ENCODE measurements at places on chromosomes 7 and 10. TPM values are rescaled to one million over a fixed set of nuclear protein-coding genes. Genes with fewer than 3 reads are reported as not detected.

The MORN4 gene
- polyA plus RNA-seq: not detected

The CYP2W1 gene
- not detected for polyA plus RNA-seq

The STAMBPL1 gene
- polyA plus RNA-seq: 0.07 TPM

The SAMD8 gene
- 13.7 TPM for polyA plus RNA-seq

The LMOD2 gene
- 0.09 TPM for polyA plus RNA-seq

The CDC14C gene
- not detected for polyA plus RNA-seq

The NKX1-2 gene
- polyA plus RNA-seq: not detected

The GHRHR gene
- polyA plus RNA-seq: not detected

- H3K4me3 ChIP-seq: no peak overlapping the region
- H3K36me3 ChIP-seq: no peaks in the 10 kb centered on the region
Measured at GRCh38 chr7:134931487-134931886, 54.8 kb upstream of the AGBL3 start.

DNA sequence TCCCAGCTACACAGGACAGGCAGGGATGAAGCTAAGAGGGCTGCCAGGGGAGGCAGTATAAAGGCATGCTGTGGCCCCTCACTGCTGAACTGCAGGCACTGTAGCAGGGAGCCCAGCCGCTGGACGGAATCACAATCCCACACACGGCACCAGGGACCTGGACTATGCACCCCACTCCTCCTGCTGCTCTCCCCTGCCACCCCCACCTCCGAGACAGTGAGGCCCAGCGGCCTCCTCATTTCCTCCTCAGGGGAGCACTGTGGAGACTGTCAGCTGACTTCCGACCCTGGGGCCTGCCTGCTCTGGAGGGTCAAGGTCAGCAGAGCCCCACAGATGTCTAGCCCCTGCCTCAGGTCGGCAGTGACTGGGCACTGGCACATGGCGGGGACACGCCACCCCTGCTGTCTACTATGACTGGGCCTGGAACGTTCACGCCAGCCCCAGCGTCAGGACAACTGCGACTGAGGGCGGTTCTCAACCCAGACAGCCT is 92.7 kb downstream of the FAM53B start:
- H3K4me3 ChIP-seq: no peak overlapping the region
- DNase-seq: no peak
- H3K27ac ChIP-seq: peak overlapping the region; percentile 30
- H3K4me1 ChIP-seq: peaks cover 77% of the 10 kb centered on the region
- H3K36me3 ChIP-seq: peaks cover 43% of the 10 kb centered on the region

DNA sequence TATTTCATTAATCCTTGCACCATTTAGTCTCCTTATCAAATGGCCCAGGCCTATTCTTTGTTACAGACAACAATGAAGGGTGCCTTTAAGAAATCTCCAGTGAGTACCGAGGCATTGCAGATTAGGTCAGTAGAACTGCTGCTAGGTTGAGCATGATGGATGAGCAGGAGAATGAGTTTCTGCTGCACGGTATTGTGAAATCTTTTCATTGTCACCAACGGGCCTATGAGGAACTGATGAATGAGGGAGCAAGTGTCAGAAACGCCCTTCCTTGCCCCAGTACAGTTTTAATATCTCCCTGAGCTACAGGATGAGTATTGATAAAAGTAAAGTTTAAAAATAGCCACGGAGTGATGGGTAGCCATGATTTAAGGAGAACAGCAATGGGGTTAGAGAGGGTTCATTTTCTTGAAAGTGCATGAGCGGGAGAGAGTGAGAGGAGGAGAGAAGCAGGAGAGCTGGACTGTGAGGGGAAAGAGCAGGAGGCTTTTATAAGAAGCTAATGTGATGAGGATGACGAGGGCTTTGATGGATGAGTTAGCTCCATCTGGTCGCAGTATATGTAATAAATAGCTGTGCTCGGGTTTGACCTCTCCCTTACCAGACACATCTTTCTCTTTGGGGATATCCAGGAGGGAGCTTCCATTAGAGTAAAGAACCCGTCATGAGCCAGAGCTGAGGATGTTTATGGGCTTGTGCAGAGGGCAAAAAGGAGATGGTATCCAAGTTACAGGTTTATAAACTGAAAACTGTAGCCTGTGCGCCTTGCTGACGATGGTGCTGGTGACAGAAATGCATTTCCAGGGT is 526.1 kb downstream of the LRMDA start:
- H3K4me3 ChIP-seq: no peak overlapping the region
- no peak overlapping the region for H3K27ac ChIP-seq
- no peaks in the 10 kb centered on the region for H3K27me3 ChIP-seq
- H3K4me1 ChIP-seq: peaks cover 66% of the 10 kb centered on the region
- DNase-seq: peak; percentile 65

- DNase-seq: no peak
- H3K27ac ChIP-seq: no peak overlapping the region
- peaks cover 17% of the 10 kb centered on the region for H3K4me1 ChIP-seq
- no peaks in the 10 kb centered on the region for H3K27me3 ChIP-seq
- H3K36me3 ChIP-seq: no peaks in the 10 kb centered on the region
- H3K4me3 ChIP-seq: no peak overlapping the region
Measured at GRCh38 chr7:92809397-92809759, 27.0 kb downstream of the CDK6 start.

GRCh38 chr10:32692174-32692573 is 246.2 kb downstream of the CCDC7 start:
- no peaks in the 10 kb centered on the region for H3K36me3 ChIP-seq
- DNase-seq: no peak
- no peaks in the 10 kb centered on the region for H3K27me3 ChIP-seq

- H3K4me1 ChIP-seq: no peaks in the 10 kb centered on the region
- DNase-seq: no peak
- no peaks in the 10 kb centered on the region for H3K27me3 ChIP-seq
- H3K27ac ChIP-seq: no peak overlapping the region
Measured at GRCh38 chr10:121325490-121326231, 272.6 kb downstream of the FGFR2 start.

DNA sequence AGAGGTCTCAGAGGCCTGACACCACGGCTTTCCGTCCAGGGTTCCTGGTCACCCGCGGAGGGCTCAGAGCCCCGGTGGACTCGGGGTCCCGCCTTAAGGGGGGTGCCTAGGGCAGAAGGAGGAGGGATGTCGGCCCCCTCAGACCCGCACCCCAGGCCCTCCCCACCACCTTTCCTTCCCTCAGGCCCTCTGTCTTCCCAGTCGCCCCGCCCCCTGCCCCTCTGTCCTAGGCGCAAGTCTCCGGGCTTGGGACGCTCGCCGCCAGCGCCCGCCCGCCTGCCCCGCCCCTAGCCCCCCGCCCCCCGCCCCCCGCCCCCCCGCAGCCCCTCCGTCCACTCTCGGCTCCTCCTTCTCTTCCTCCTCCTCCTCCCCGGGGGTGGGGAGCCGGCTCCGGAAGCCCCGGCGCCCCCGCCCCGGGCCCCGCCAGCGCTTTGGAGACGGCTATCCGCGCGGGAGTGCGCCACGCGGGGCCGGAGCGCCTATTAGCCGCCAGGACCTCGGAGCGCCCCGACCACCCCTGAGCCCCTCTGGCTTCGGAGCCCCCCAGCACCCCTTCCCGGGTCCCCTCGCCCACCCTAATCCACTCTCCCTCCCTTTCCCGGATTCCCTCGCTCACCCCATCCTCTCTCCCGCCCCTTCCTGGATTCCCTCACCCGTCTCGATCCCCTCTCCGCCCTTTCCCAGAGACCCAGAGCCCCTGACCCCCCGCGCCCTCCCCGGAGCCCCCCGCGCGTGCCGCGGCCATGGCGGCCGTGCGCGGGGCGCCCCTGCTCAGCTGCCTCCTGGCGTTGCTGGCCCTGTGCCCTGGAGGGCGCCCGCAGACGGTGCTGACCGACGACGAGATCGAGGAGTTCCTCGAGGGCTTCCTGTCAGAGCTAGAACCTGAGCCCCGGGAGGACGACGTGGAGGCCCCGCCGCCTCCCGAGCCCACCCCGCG is at the start of gene AEBP1:
TSS of gene AEBP1 (plus strand) at position 423 of the 937 bp plus-strand sequence. CDS start at position 744, 321 bp downstream.
- peak within 1 kb of the TSS; percentile 28 for H3K4me3 ChIP-seq
- no peaks in the 10 kb centered on the region for H3K4me1 ChIP-seq
- no peaks in the 10 kb centered on the region for H3K36me3 ChIP-seq
- peaks cover 34% of the 10 kb centered on the region for H3K27me3 ChIP-seq
- DNase-seq: no peak

GRCh38 chr7:66344166-66344565 is 139.0 kb downstream of the TPST1 start:
- H3K4me3 ChIP-seq: no peak overlapping the region
- no peaks in the 10 kb centered on the region for H3K36me3 ChIP-seq
- H3K27me3 ChIP-seq: no peaks in the 10 kb centered on the region
- peaks cover 19% of the 10 kb centered on the region for H3K4me1 ChIP-seq
- no peak for DNase-seq

GRCh38 chr10:94172332-94172731 is 178.6 kb downstream of the PLCE1 start:
- no peaks in the 10 kb centered on the region for H3K36me3 ChIP-seq
- H3K4me3 ChIP-seq: no peak overlapping the region
- H3K4me1 ChIP-seq: no peaks in the 10 kb centered on the region

DNA sequence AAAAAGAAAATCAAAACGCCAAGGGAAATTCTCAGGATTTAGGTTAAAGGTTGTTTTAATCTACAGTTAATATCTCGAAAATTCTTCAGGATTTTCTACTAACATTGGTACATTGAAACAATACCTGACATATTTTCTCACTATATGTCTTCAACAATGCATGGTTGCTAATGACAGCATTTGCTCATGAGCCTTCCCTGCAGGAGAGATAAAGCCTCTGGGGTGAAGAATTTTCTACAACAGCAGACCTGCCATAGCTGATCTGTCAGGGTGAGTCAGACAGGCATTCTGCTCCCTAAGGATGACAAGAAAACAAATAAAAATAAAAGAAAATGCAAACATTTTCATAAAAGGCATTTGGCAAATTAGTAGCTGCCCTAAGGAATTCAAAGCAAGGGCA is 11.7 kb upstream of the GPR37 start:
- H3K27me3 ChIP-seq: no peaks in the 10 kb centered on the region
- H3K4me1 ChIP-seq: no peaks in the 10 kb centered on the region
- H3K36me3 ChIP-seq: no peaks in the 10 kb centered on the region
- H3K27ac ChIP-seq: no peak overlapping the region
- DNase-seq: no peak

DNA sequence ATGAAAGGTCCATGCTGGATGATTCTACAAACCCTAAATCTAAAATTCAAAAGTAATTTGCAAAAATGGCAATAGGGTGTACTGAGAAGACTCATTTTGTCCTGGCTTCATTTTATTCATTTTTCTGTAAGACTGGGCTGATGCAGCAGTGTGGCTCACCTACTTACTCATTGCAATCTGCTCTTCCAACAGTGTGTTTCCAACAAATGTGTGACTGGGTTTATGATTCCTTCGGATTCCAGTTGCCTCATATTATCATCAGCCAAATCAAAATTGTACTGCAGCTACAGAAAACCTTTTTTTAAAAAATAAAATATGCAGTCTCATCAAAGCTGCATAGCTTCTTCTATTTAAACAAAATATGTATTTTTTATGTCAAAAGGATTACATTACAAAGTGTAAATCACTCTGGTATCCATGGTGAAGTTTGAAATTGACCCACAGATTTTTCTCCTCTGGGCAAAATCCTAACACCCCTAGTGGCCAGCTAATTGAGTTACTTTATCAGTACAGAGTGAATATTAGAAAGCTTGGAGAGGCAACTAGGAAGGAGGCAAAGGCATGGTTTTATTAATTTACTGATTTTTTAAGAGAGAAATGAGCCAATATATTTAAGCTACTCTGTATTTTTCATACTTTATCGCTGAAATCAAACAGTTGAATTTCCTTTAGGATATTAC is 390.3 kb downstream of the MAGI2 start:
- DNase-seq: no peak
- H3K36me3 ChIP-seq: no peaks in the 10 kb centered on the region
- no peaks in the 10 kb centered on the region for H3K4me1 ChIP-seq
- no peaks in the 10 kb centered on the region for H3K27me3 ChIP-seq

DNA sequence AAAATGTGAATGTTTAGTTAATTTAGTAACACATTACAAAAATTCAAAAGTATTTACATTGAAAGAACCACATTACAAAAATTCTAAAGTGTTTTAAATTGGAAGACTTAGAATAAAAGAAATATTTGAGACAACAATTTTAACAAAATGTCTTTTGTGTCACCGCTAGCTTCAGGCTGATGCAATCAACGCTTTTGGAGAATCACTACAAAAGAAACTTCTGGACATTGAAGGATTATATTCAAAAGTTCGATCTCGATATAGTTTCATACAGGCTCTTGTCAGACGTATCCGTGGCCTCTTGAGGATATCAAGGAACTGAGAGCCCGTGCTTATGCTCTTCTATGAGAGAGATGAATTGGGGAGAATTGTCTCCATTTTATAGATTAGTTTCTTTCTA is 14.1 kb upstream of the STMP1 start:
- H3K36me3 ChIP-seq: peaks cover 40% of the 10 kb centered on the region
- no peak for DNase-seq

DNA sequence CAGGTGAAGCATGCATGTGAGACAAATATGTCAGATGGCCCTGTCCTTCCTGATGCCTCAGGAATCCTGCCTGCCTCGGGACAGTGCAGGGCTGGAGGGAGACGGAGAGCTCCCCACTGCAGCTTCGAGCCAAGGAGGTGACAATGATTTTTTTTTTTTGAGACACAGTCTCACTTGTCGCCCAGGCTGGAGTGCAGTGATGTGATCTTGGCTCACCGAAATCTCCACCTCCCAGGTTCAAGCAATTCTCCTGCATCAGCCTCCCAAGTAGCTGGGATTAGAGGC is 68.8 kb downstream of the OAT start:
- H3K36me3 ChIP-seq: no peaks in the 10 kb centered on the region
- H3K4me1 ChIP-seq: peaks cover 19% of the 10 kb centered on the region
- H3K27me3 ChIP-seq: no peaks in the 10 kb centered on the region
- no peak overlapping the region for H3K4me3 ChIP-seq
- H3K27ac ChIP-seq: no peak overlapping the region

DNA sequence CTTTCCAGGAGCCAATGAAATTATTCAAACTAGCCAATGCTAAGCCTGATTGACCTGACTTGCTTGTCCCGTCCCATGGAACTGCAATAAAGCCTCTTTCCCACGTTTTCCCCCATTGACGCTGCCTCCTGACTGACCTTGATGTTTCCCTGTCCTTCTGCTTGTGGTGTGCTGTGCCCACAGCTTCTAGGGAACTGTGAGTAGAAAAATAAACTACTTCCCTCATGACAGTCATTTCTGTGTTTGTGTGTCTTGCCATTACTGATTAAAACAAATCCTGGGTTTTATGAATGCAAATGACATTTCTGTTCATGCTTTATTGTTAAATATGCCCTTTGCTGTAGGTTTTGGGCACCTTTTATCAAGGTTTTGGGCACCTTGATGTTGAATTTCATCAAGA is 91.3 kb upstream of the ABI1 start:
- H3K4me3 ChIP-seq: no peak overlapping the region
- no peaks in the 10 kb centered on the region for H3K4me1 ChIP-seq
- H3K36me3 ChIP-seq: no peaks in the 10 kb centered on the region
- peaks cover 2% of the 10 kb centered on the region for H3K27me3 ChIP-seq
- DNase-seq: no peak

GRCh38 chr10:3681642-3682554 is 103.1 kb downstream of the KLF6 start:
- H3K36me3 ChIP-seq: no peaks in the 10 kb centered on the region
- no peaks in the 10 kb centered on the region for H3K27me3 ChIP-seq
- H3K27ac ChIP-seq: no peak overlapping the region
- no peak for DNase-seq
- H3K4me1 ChIP-seq: no peaks in the 10 kb centered on the region
